MCF 10A (cell line): ENCODE measurements at places on chromosomes 1 and 21.

DNA sequence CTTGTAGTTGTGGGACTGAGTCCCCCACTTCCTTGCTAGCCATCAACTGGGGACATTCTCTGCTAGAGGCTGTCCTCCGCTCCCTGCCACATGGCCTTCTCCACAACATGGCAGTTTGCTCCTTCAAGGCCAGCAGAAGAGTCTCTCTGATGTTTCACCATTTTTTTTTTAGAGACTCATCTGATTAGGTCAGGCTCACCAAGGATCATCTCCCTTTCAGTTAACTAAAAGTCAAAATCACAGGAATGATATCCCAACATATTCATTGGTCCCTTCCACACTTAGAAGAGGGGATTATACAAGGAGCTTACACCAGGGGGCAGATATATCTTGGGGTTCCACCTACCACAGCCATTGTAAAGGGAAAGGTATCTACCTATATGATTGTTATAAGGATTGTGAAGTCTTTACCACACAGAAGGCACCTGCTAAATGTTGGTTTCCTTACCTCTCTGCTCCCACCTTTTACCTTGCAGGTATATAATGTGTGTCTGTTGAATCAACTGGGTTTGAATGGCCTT, 23.3 kb downstream of the RIMKLA start:
- peak; percentile 18 for DNase-seq

DNA sequence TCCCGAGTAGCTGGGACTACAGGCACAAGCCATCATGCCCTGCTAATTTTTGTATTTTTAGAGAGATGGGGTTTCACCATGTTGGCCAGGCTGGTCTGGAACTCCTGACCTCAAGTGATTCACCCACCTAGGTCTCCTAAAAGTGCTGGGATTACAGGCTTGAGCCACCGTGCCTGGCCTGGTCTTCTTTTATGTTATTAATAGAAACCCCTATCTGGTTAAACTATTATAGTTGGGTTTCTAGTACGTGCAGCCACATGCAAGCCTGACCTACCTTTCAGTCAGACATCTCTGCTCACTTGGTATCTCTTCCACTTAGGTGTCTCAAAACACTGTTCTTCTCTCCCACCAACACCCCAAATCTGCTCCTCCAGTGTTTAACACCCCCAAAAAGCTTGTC, 34.4 kb downstream of the PSEN2 start:
- DNase-seq = no peak

DNA sequence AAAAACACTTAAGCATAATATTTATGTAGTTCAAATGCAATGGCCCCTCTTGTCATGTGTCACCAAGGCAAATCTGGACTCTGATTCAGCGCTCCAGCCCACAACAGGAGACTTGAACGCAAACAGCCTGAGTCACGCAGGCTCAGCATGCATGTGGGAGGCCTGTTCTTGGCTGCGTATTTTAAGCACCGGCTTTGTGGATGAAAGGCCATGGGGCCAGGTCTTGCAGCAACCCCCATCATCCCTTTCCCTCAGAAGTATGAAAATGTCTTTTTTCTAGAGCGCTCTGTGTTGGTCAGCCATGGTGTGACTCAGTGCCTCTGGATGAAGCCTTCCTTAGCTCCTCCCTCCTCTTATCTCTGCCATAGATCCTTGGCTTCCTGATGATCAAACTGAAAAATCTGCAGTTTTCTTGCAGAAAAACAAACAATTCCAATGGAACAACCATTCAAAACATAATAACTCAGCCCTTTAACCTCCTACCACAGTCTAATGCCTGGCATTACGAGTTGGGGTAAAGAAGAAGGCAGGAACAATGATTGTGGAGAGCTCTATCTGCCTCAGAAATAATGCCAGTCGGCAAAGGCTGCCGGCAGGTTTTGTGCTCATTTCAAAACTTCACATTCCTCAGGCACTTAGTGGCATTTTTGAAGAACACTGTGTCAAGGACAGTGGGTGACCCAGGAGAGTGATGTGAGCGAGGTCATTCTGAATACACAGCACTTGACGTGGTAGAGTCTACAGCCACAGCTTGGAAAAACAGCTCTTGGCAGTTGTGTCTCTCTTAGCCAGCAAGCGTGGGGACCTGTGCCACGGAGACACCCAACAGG, 167.5 kb downstream of the CLIC6 start:
- DNase-seq = peak; percentile 98

- DNase-seq = peak; percentile 78
Observed at GRCh38 chr1:92043621-92044020, 13.8 kb downstream of the EPHX4 start.

DNA sequence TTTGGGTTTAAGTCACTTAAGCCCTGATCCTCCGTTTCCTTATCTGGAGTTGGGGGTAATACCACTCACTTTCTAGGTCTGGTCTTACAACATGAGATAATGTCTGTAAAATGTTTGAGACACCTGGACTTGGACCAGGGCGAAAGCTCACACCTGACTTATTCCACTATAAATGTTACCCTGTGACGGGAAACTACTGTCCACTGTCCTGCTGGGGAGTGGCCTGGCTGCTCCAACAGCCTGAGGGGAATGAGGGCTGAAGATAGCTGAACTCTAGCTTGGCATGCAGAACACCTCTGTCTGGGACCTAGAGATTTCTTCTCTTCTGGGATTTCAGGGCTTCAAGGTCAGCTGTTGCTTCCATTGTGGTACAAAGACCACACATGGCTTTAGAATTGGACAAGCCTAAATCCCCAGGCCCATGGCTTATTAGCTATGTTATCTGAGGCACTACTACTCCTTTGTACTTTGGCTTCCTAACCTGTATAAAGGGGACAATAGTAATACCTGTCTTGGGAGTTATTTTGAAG, 9.5 kb upstream of the A3GALT2 start:
- no peak for DNase-seq

- DNase-seq = no peak
Observed at GRCh38 chr1:70411360-70411844, 334 bp downstream of the CTH start.

GRCh38 chr1:204574865-204575163, 58.6 kb downstream of the MDM4 start:
- DNase-seq = no peak

GRCh38 chr21:15134701-15135470, 70.1 kb upstream of the NRIP1 start:
- no peak for DNase-seq
